ENCODE measurements at places on chromosomes 2 and 18.

DNA sequence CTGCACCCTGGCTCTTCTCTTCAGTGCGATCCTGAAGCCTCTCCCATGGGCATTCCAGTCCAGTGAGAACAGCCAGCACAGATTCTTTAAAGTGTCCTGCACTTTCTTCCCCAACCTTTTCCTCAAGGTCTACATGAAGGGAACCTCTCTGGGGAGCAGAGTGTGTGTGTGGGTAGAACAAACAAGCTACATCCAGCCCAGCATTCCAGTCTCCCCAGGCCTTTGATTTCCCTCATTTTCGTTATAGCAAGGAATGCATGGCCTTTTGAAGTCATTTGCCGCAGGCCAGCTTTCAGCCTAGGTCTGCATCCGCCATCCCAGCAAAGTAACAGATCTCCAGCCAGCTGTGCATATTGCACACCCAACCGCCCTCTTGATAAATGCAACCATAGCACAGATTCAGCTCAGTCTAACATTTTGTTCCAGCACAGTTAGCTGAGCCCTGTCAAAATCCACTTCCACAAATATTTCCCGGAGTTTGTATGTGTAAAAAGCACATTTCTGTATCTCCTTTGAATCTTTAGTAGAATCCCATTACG, 44.6 kb downstream of the CD8B2 start:
- DNase-seq = no peak

- DNase-seq = no peak
Observed at GRCh38 chr2:44843086-44843485, 98.4 kb upstream of the SIX3 start.

GRCh38 chr2:149733936-149734685, 146.5 kb upstream of the MMADHC start:
- DNase-seq = no peak

DNA sequence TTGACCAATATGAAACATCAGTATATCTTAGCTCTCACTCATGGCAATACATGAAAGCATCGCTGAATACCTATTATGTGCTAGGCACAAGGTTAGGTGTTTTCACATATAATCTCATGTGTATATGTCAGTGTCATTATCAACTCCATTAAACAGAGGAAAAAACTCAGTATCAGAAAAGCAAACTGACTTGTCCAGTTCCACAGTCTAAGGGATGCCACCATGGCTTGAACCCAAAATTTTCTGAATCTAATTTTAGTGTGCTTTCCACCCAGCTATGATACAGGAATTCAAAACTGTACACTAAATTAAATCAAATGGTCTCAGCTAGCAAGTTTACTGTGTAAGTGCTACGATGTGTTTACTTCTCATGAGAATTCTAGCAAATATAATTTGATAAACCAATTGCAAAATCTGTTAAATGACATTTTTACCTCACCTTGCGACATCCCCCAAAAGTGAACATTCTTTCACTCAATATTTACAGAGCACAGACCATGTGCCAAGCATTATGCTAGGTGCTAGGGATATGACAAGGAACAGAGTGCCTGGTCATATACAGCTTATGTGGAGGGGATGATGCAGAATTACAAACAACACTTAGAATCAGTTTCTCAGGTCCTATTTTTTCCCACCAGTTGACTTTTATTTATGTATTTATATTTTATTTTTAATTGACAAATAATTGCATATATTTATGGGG, 211.6 kb downstream of the PID1 start:
- DNase-seq = no peak

- DNase-seq = no peak
Observed at GRCh38 chr2:159111346-159111927, 143.0 kb downstream of the TANC1 start.

- peak; percentile 97 for DNase-seq
Observed at GRCh38 chr18:21612125-21613039, at the start of gene SNRPD1. TSS of gene SNRPD1 (plus strand) at chr18:21612314. CDS start at chr18:21612430, 116 bp downstream.

DNA sequence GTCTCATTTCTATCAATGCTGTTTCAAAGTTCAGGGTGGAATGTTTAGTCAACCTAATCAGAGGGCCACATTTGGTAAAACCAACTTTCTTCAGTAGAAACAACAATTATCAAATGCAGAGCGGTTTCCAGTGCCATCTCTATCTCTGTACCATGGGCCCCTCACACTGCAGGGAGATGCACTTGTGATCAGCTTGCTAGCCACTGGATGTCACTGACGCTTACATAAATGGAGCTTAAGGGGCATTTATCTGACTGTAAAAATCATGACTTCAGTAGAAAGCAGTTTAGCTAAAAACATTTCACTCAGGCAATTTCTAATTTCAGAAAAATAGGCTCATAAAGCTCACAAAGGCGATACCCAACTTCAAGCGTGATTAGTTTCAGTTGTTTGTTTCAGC, 678.0 kb downstream of the ZEB2 start:
- no peak for DNase-seq

DNA sequence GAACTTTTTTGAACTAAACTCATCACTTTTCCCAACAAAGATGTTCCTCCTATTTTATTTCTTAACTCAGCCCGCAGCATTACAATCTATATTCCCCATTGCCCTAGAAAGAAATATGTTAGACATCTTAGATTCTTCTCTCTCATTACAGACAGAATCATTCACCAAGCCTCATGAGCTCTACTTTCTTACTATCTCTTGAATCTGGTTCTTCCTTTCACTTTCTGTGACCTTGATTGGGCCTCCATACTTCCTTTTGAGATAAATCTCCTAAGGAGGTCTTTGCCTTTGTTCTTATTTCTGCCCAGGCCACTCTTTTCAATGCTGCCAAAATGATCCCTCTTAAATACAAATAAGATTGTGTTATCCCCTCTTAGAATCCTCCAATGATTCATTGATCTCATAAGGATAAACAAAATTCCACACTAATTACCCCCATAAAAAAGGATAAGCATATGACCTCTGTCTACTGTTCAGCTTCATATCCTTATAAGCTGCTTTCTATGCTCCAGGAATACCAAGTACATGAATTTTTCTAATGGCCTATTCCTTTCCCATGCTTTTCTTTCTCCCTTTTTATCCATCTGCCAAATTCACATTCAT, 400.0 kb downstream of the ARHGAP15 start:
- no peak for DNase-seq

- no peak for DNase-seq
Observed at GRCh38 chr2:168685600-168686451, 116.6 kb upstream of the NOSTRIN start.

- no peak for DNase-seq
Observed at GRCh38 chr2:184680825-184681224, 82.5 kb downstream of the ZNF804A start.

DNA sequence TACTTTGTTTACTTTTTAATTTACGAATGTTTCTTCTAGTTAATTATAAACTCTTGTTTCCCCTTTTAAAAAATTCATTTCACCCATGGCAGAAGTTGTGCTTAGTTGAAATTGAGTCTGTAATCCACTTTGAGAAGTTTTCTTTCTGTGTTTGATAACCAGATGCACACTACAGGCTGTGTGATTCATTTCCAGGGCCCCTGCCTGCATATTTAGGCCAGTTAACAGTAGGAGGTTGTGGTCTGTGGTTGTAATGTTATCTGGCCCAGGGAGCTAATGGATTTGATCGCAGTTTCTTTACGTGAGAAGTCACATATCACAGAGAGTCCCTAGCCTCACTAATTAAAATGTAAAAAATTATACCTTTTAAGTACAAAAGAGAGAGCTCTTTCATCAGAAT, 3.3 kb downstream of the CDH7 start:
- no peak for DNase-seq

- peak; percentile 88 for DNase-seq
Observed at GRCh38 chr2:151918308-151918707, 90.1 kb upstream of the ARL5A start.

GRCh38 chr2:173511357-173511756, 156.7 kb downstream of the CDCA7 start:
- DNase-seq = no peak

GRCh38 chr2:120765678-120766469, 30.2 kb downstream of the GLI2 start:
- no peak for DNase-seq

GRCh38 chr2:97900806-97901205, 94.9 kb downstream of the TMEM131 start:
- DNase-seq = no peak

DNA sequence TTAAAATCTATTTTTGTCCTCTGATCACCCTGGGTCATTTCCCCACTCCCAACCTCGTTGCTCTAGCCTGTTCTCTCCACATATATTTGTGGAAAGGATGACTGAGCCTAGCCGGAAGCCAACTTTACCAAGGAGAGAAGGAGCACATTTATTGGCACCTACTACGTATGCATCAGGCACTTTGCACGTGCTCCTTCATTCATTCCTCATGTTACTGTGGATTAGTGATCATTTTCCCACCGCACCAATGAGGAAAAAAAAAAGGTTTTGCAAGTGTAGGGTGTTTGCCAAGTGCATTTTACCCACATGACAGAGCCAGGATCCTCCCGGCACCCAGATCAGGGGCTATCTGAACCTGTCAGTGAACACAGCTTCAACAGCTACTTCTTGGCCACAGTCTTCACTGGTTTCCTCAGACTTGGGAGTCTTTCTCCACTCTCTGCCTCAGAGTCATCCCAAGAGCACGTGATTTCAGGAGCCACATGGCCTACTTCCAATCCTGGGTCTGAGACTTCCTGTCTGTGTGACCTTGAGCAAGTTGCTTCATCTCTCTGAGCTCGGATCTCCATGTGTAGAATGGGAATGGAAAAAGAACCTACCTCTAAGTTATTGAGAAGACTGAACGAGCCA, 1.9 kb upstream of the C1QL2 start:
- no peak for DNase-seq

DNA sequence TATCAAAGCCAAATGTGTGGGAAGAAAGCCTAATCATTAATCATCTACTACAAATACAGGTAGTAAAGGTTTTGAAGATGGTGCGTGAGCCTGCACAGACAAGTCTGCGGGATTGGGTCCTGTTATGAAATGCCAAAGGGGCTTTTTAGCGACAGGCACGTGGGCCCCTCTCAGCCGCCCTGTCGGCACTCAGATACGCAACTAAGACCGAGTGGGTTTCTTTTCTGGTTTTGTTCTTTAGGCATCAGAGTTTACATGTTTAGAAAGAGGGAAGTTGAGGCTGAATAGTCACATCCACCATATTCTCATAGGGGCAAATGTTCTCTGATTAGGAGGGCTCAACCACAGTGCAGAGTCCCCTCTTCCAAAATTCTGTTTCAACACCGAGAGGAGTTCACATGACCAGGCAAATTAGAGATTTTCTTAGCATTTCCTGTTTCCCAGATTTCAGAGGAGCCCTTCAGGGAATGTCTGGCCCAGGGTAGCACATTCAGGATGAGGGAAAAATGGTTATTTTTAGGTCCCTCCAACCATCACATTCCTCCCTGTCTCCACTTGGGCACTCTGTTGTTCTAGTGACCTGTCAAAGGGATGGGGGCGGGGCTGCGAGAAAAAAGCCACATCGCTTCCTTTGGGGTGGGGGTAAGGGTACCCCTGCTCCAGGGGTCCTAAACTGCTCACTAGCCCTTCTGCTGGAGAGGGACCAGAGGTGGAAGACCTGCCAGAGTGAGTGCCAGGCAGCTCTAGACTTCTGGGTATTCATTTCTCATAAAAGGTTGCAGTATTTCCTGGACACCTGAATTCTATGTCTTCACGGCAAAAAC, 159.2 kb downstream of the BCL2 start:
- no peak for DNase-seq

DNA sequence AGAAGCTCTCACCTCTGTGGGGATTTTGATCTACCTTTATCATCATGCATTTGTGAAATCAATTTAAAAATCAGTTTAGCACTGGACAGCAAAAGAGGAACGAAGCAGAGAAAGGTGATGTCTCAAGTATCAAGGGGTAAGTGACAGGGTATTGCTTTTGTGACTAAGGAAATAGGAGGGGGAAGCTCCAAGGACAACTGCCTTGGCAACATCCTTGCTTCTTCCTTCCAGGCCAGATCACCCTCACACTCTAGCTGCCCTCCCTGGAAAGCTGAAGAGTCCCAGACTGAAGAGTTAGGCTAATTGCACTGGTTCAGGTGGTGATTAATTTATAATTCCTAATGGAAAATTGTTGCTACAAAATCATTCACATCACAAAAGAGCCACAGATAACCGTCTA, 859.1 kb upstream of the ACVR2A start:
- no peak for DNase-seq

- DNase-seq = peak; percentile 53
Observed at GRCh38 chr2:68943581-68944568, 8.8 kb downstream of the GKN2 start.

DNA sequence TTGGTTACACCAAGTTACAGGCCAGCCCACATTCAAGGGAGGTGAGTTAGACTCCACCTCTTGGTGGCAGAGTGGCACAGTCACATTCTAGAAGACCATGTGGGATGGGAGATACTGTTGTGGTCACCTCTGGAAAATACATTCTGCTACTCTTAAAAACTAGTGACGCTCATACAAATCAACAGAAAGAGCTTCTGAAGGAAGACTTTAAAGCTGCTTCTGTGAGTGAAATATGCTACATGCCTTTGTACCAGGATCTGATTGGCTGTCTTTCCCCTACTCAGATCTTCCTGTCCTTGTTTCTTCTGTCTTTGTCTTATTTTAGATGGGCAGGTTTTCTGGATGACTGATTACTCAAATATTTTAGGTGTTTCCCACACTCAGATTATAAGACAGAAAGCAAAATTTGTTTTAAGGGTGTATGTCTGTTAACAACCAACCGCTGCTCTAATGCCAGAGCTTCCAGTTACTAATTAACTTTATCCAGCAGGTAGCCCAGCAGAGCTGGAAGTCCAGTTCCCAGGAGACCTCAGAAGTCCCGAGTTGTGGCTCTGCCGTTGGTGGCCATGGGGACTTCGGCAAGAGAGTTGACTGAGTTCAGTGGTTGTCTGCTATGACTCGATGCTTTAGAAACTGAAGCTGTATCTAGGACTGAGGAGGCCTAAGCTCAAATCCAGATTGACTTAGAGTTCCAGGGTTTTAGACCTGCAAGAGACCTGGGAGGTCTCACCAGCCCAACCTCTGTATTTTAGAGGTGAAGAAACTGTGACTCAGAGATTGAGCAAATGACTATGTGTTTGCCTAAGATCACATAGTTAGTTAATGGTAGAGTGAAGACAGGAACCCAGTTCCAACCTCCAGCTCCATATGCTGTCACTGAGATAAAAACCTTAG, 7.4 kb downstream of the IL1R2 start:
- no peak for DNase-seq

GRCh38 chr18:79252904-79253633, 142.7 kb upstream of the NFATC1 start:
- DNase-seq = no peak

GRCh38 chr2:189248141-189248540, 68.6 kb upstream of the COL5A2 start:
- no peak for DNase-seq

DNA sequence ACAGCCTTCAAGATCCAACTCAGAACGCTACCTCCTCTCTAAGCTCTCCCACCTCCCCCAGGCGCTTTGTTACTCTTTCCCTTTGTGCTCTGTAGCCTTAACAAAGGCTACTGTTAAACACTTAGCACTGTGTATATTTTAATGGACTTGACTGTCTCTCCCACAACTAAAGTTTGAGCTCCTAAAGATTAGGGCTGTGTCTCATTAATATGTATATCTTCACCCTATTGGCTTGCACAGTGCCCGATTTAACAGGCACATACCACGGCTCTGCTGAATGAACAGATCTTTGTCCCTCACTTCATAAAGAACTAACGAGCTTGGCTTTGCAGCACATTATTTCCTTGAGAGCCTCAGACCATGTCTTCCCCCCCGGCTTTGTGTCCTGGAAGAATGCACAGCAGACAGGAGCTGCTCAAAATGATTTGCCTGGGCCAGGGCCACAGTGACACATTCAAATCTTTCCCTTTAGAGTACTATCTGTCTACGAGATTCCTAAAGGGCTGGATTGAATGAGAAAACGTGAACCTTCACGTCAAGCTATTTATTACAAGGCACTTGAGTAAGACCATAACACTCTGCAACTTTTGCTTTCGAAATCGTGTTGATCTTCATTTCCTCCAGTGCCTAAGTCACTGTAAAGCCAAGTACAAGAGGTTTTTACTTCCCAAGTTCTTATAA, 22.1 kb downstream of the ABHD3 start:
- no peak for DNase-seq
